ENCODE measurements at places on chromosomes 4 and X. TPM values are rescaled to one million over a fixed set of nuclear protein-coding genes. Genes with fewer than 3 reads are reported as not detected.

CASP6 gene
- 17.2 TPM for total RNA-seq

GLUD2 gene
- 2.5 TPM for total RNA-seq

CLNK gene
- total RNA-seq = not detected

ADH6 gene
- total RNA-seq = not detected

GATA1 gene
- not detected for total RNA-seq

MAOA gene
- 0.86 TPM for total RNA-seq

RASSF6 gene
- total RNA-seq = 0.80 TPM
